ENCODE measurements at places on chromosomes 3 and 15.

- DNase-seq = peak; percentile 51
Measured at GRCh38 chr15:89114990-89115389, 26.7 kb downstream of the ABHD2 start.

- DNase-seq = peak; percentile 49
Measured at GRCh38 chr3:187193181-187193580, 4.1 kb upstream of the RTP1 start.

DNA sequence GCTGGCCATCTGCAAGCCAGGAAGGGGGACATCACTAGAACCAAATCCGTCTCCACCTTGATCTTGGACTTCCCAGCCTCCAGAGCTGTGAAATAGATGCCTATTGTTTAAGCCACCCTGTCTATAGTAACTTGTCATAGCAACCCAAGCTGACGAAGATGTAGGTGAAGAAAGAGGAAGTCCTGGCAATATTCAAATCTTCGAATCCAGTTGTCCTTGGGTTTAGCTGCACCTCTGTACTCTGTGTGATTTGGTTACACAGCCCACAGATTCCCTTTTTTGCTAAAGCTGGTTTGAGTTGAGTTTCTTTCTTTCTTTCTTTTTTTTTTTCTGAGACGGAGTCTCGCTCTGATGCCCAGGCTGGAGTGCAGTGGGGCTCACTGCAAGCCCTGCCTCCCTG lies 68.0 kb upstream of the XCR1 start:
- no peak for DNase-seq

GRCh38 chr15:98951004-98951403 lies 56.6 kb downstream of the PGPEP1L start:
- DNase-seq = no peak

GRCh38 chr3:49786357-49787181 lies at the start of gene IP6K1:
Gene IP6K1, minus strand, starts transcription at chr3:49786542. Its CDS starts 38,502 bp downstream, at chr3:49748040.
- peak; percentile 100 for DNase-seq

DNA sequence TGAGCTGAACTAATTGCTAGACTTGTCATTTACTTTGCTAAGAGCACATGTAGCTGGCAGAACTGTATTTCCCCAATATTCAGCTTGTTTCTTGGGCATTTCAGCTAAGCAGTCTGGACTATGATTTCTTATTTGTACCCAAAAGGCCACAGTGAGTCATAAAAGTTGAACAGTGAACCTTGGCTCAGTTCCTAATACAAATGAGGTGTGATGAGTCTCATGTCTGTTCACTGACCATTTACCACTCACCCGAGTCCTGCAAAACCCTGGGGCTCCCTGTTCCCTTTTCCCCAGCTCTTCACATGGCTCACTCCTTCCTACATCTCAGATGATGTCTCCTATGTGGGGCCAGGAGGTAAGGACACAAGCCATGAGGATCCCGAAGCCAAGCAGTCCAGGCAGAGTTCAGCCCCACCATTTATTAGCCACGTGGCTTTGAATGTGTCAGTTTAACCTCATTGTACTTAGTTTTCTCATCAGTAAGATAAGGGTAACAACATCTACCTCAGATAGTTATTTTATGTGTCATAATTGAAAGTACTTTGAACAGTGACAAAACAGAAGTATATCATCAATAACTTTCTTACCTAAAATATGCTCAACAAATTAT lies 239.3 kb downstream of the IL5RA start:
- no peak for DNase-seq

DNA sequence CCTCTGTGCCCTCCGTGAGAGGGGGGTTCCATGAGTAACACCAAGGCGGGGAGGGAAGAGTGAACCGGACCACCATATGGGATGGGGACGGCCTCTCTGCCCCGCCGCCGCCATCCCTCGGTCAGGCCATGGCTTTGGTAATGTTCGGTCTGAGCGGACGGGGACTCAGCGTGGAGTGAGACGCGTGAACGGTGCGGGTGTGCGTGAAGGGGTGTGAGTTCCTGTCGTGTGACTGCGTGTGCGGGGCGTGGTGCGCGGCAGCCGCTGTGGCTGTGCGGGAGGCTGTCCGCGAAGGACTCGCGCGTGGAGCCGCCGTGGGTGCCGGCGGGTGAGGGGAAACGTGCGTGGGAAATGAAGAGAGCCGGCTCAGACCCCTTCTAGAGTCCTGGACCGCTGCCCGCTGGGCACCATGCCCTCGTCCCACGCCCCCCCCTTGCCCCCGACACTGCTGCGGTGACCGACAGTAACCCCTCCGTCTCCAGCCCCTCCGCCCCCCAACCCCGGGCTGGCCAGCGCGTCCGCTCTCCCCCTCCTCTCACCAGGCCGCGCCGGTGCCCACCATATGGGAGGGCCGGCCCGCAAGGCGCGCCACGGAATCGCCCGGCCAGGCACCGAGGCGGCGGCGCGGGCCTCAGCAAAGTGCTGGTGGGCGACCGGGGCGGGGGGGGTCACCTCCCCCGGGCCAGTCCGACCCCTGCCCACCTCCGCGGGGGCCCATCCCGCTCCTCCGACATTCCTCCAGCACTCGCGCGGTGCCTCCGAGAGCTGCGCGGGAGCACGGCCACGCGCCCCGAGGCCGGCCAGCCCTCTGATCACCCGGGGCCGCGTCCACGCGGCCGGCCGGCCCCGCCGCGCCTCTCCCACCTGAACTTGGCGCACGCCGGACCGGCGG lies 589 bp downstream of the KLF15 start:
- DNase-seq = peak; percentile 60

DNA sequence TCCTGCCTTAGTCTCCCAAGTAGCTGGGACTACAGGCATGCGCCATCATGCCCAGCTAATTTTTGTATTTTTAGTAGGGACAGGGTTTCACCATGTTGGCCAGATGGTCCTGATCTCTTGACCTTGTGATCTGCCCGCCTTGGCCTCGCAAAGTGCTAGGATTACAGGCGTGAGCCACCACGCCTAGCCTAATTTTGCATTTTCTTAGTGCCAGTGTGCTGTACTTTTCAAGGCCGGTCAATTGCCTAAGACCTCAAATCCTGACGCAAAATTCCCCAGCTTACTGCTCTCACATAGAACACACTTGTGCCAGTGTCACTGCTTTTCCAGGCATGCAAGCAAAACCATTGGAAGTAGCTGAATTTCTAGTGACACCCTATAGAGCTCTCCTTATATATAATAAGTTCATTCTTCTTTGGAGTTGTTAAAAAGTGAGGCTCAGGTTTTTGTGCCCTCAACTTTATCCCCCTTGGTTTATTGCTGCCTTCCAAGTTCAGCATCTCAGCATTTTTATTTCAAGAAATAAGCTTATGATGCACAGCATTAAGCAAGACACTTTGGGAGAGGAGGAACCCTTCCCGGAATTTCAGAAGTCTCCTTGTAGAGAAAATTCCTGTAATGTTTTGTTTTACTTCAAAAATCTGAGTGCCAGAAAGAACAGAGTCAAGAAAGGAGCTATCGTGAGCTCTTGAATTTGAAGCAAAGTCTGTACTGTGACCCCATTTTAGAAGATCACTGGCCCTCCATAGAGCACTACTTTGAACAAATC lies 93.2 kb downstream of the FILIP1L start:
- DNase-seq = no peak

DNA sequence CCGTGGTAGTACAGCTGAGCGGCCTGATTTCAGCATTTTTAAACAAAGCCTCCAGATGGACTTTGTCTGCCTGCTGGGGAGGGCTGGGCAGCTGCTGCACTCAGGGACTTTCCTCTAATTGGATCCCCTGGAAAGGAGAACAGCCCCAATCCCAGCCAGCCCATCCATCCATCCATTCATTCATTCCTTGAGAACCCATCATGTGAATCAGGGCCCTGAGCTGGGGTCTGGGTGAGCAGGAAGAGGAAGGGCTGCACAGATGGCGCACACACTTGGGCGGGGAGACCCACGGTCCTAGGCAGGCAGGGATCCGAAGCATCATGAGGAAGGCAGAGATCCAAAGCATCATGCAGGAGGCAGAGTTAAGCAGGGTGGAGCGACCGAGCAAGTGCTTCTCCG lies 45.7 kb downstream of the TPRA1 start:
- no peak for DNase-seq

DNA sequence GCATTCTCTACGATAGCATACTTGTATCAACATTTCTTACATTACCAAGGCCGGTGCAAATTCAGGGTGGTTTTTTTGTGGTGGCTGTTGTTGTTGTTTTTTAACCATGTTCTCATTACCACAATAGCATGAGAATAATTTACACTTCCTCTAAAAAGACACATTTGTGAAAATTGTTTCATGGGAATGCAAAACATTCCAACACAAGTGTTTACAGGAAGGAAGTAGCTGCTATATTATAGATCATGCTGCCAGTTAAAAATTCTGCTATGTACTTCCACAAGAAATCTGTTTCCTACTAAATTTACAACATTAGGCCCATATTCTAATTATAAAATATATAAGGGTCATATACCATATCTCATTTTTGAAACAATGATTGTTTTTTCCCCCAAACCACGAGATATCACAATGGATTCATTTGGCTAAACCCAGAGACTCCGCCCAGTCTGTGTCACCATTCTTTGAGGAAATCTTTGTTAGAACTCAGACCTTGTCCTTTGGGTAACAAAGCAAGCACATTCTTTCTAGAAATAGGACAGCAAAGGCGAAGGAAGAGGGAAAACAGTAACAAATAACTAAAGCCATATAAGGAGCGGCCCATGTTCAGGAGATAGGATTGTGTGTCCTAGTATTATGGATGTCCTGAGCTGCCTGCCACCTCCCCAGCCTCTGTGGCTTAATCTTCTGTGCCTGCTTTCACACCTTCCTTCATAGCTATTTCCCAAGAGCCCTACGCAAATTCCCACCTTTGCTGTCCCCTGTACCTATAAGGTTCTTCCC lies 60.1 kb downstream of the UACA start:
- peak; percentile 33 for DNase-seq

- no peak for DNase-seq
Measured at GRCh38 chr3:39454591-39455217, 12.8 kb upstream of the MOBP start.

GRCh38 chr3:122799322-122799721 lies 4.5 kb downstream of the SLC49A4 start:
- DNase-seq = no peak

DNA sequence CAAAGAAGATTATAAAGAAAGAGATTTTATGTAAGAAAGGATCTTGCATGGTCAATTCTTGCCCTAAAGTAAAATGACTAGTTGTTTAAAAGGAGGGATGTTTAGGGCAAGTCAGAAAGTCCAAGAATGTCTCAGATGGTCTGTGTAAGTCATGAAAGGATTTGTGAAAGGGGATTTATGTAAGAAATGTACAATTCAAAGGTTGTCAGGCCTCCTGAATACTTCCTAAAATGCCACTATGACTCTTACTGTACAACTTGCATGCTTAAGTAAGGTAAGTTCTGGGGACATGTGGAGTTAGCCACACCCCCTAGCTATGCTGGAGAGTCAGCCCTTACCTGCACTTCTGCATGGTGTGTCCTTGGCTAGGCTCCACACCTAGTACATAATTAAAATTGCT lies 328.9 kb upstream of the TGFBR2 start:
- DNase-seq = no peak

- DNase-seq = peak; percentile 54
Measured at GRCh38 chr3:55725681-55726500, 238.8 kb upstream of the WNT5A start.

- DNase-seq = no peak
Measured at GRCh38 chr15:95520922-95521321, 809.6 kb upstream of the NR2F2 start.

DNA sequence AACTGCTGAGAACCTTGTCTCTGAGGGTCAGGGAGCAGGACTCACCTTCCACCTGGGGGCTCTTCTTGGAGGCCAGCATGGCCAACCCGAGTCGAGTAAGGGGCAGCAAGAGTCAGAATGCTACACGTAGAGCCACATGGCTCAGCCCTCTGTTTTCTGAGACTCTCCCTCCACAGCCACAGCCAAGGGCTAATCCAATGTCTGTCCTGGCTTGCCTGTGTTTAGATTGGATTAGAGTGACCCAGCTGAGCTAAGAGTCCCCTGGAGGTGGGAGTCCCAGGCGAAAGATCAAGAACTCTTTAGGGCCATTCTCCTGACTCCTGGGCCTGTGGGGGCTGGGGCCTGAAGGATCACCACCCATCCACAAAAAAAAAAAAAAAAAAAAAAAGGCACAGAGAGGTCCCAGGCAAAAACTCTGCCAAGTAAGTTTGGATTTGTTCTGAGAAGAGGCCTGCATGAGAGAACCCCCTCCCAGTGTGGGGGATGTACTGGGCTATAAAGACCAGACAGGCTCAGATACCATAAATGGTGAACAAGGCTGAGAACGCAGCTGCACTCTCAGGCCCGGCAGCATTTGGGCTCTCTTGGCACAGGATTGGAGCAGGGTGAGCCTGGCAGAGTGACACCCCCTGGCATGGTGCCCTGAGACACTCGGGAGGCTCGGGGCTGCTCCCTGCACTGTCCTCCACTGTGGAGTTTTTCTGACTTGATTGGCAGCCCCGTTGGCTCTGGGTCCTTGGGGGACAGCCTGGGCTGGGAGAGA lies 88.0 kb upstream of the OSBPL11 start:
- DNase-seq = no peak

- DNase-seq = no peak
Measured at GRCh38 chr3:77456906-77457305, 417.0 kb downstream of the ROBO2 start.

GRCh38 chr15:78374436-78375393 lies 34.6 kb downstream of the CRABP1 start:
- no peak for DNase-seq

DNA sequence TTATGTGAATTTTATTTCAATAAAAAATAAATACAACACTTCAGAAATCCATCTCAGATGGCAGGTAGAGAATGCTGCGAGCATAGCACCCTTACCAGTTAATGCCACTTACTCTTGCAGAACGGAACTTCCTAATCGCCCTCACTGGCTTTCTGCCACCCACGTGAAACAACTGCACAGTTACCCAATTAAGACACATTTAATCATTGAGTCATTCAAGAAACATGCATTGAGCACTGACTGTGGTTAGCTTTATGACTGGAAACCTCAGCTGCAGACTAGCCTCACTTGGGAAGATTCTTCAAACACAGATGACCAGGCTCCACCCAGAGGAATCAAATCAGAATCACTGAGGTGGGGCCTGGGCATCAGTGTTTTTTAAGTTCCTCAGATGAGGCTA lies 5.6 kb upstream of the MFGE8 start:
- peak; percentile 96 for DNase-seq

GRCh38 chr15:37099319-37100108 lies 835 bp downstream of the MEIS2 start:
- DNase-seq = peak; percentile 68

DNA sequence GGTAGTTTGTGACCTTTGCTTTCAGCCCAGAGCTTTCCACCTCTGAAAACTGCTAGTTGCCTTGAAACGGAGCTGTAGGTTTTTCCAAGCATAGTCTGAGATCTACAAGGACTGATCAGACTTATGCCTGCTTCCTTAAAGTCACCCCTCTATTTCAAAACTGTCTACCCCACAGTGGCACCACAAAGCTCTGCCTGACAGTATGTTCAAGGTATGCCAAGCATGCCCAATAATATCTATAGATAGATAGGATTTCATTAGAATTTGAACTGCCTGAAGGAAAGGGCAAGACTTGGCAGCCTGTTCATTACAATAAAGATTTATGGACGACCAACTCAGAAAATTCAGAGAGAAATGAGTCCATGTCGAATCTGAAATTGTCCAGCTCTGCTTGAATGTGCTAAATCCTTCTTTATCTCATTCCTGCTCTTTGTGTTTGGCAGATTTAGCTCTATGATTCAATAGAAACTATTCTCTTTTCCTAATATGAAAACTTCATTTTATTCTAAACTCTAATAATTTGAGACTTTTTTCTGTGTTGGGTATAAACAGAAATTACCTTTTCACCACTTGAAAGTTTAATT lies 227.6 kb upstream of the TBC1D5 start:
- DNase-seq = peak; percentile 1

GRCh38 chr3:50415816-50416215 lies 56.5 kb upstream of the TMEM115 start:
- peak; percentile 8 for DNase-seq
